ENCODE measurements at places on chromosomes 12 and 14. TPM values are rescaled to one million over a fixed set of nuclear protein-coding genes. Genes with fewer than 3 reads are reported as not detected.

Gene SERPINA10
- total RNA-seq = not detected

Gene ISM2
- 0.39 TPM for total RNA-seq

Gene MYRFL
- total RNA-seq = 0.20 TPM

- H3K27me3 ChIP-seq = peaks cover 20% of the 10 kb centered on the region
- peak within 1 kb of the TSS; percentile 46 for H3K4me3 ChIP-seq
- H3K4me1 ChIP-seq = peaks cover 10% of the 10 kb centered on the region
These were observed at the start of gene PPP1R36 for GRCh38 chr14:64549791-64550620. PPP1R36 (plus strand) TSS chr14:64549961; CDS start chr14:64549998, 37 bp downstream.

- H3K27me3 ChIP-seq = no peaks in the 10 kb centered on the region
- peaks cover 31% of the 10 kb centered on the region for H3K4me1 ChIP-seq
- no peak for DNase-seq
- no peaks in the 10 kb centered on the region for H3K36me3 ChIP-seq
These were observed 28.5 kb upstream of the TUBA1C start for GRCh38 chr12:49236423-49236822.

DNA sequence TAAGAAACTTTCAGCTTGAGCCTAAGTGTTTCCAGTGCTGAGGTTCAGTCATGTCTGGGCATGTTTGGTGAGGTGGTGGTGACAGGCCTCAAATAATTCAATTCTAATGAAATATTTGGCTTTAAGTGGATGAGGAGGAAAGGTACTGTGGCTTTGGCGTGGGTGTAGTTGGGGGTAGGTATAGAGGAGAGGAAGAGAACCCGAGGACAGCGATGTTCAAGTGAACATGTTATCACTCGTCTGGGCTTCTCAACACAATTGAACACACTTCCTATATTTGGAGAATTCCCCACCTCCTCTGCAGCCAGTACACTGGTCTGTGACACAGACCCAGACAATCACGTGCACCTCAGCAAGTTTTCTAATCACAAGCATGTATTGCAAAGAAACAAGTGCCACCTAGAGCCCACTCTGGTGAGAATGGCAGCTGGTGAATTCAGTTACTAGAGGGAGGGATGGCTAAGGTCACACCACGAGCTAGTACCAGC, 53.0 kb downstream of the IFNG-AS1 start:
- no peaks in the 10 kb centered on the region for H3K36me3 ChIP-seq
- no peaks in the 10 kb centered on the region for H3K4me1 ChIP-seq
- DNase-seq = peak; percentile 1
- no peak overlapping the region for H3K27ac ChIP-seq
- no peaks in the 10 kb centered on the region for H3K27me3 ChIP-seq

GRCh38 chr14:74077401-74077800, 6.9 kb downstream of the ALDH6A1 start:
- no peak for DNase-seq
- H3K36me3 ChIP-seq = no peaks in the 10 kb centered on the region
- H3K27me3 ChIP-seq = no peaks in the 10 kb centered on the region
- no peak overlapping the region for H3K27ac ChIP-seq
- H3K4me3 ChIP-seq = no peak overlapping the region

- H3K4me1 ChIP-seq = peaks cover 7% of the 10 kb centered on the region
- no peaks in the 10 kb centered on the region for H3K36me3 ChIP-seq
- DNase-seq = peak; percentile 20
- H3K4me3 ChIP-seq = peak overlapping the region; percentile 85
- H3K27ac ChIP-seq = no peak overlapping the region
- H3K27me3 ChIP-seq = peaks cover 27% of the 10 kb centered on the region
These were observed 11.4 kb downstream of the AGAP2 start for GRCh38 chr12:57726884-57727757.

- no peak overlapping the region for H3K4me3 ChIP-seq
- no peak for DNase-seq
- H3K27ac ChIP-seq = no peak overlapping the region
- H3K27me3 ChIP-seq = no peaks in the 10 kb centered on the region
These were observed 10.5 kb downstream of the ALKBH2 start for GRCh38 chr12:109082751-109083150.

- DNase-seq = no peak
- no peaks in the 10 kb centered on the region for H3K27me3 ChIP-seq
- no peak overlapping the region for H3K4me3 ChIP-seq
- peaks cover 16% of the 10 kb centered on the region for H3K4me1 ChIP-seq
These were observed 72.7 kb downstream of the NIN start for GRCh38 chr14:50758305-50758704.

DNA sequence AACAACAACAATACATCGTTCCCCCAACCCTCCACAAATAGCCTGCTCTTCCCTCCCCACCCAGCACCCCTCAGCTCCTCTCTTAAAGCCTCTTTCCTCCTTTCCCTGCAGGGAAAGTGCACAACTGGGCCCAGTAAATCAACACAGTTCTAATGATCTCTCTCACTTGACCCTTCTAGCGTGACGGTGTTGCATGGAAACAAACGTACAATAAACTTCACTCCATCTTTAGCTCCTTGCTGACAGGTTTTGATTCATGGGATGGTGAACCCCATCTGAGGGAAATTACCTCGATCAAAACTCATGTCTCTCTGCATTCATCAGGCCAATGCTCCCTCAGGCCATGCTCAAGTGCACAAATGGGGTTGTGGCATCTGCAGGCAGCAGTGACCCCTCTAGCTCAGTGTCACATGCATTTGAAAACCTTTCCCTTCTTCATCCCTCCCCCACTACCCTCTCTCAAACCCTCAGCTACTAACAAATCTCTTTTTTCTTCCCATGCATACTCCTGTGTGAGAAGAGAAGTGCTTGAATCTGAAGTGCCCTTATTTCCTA, 22.9 kb downstream of the GDF11 start:
- H3K36me3 ChIP-seq = peaks cover 21% of the 10 kb centered on the region
- H3K27me3 ChIP-seq = no peaks in the 10 kb centered on the region
- no peak overlapping the region for H3K4me3 ChIP-seq
- DNase-seq = no peak
- no peak overlapping the region for H3K27ac ChIP-seq

- H3K4me1 ChIP-seq = no peaks in the 10 kb centered on the region
- H3K36me3 ChIP-seq = no peaks in the 10 kb centered on the region
- peaks cover 4% of the 10 kb centered on the region for H3K27me3 ChIP-seq
These were observed 20.0 kb upstream of the TCP11L2 start for GRCh38 chr12:106282457-106283097.

DNA sequence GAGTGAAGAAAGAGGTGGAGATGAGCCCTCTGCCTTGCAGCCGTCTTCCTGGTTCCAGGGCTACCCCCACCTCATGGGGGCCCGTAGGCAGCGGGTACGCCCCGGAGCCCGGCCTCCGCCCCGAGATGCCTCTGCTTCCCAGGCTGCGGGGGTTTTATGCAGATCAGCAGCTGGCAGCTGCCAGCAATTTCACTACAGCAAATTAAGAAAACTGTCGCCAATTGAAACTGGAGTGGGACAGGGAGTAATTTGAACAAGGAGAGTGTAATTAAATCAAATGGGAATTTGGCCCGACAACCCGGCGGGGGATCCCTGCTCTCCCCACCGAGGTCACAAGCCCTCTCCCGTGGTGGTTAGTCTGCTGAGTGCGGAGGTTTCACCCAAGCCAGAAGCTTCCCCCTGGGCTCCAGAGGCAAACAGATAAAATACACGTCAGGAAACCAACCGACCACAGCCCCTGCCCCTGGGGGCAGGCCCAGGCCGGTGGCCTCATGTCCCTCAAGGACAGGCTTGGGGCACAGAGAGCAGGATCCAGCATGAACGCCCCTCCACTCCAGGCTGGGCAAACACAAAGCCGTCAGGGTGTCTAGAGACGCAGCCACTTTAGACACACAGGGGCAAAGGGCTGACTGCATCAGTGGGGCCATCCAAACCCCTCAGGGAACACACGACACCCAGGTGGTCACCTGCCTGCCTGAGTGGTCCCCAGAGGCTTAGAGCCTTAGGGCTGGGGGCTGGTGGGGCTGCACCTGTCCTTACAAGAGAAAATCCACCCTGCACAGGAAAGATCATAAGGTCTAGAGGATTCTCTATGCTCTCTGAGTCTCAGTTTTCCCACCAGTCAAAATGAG, 53.8 kb downstream of the TESC start:
- peaks cover 3% of the 10 kb centered on the region for H3K4me1 ChIP-seq
- H3K27me3 ChIP-seq = peaks cover 2% of the 10 kb centered on the region
- DNase-seq = no peak
- H3K4me3 ChIP-seq = no peak overlapping the region
